ENCODE measurements at places on chromosomes 7 and 10.

GRCh38 chr10:117594722-117595121 is 52.2 kb downstream of the EMX2 start:
- no peak for DNase-seq

DNA sequence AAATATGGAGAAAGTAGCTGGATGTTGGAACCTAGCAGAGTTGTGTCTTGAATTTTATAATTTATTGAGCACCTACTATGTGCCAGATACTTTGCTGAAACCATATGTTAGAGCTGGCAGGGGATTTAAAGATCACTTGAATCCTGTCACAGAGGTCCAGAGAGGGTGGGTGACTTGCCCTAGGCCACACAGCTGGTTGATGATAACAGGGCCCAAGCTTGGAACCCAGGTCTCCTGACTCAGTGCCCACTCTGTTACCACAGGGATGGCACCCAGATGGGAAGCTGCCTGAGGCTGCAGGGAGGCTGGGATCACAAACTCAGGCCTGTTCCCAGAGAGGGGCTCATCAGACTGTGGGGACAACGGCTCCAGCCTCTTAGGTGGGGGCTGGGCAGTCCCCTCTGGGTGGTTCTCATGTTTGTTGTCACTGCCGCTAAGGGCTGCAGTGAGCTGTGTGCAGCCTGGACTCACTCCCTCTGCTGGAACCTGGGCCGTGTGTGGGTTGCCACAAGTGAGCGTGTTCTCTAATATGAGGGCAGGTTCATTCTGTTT is 18.6 kb downstream of the GOLGA7B start:
- DNase-seq, result no peak

- DNase-seq, result no peak
These were observed 34.4 kb downstream of the UBTD1 start for GRCh38 chr10:97532935-97533671.

GRCh38 chr7:77416621-77417371 is 647 bp upstream of the GSAP start:
- DNase-seq, result no peak

DNA sequence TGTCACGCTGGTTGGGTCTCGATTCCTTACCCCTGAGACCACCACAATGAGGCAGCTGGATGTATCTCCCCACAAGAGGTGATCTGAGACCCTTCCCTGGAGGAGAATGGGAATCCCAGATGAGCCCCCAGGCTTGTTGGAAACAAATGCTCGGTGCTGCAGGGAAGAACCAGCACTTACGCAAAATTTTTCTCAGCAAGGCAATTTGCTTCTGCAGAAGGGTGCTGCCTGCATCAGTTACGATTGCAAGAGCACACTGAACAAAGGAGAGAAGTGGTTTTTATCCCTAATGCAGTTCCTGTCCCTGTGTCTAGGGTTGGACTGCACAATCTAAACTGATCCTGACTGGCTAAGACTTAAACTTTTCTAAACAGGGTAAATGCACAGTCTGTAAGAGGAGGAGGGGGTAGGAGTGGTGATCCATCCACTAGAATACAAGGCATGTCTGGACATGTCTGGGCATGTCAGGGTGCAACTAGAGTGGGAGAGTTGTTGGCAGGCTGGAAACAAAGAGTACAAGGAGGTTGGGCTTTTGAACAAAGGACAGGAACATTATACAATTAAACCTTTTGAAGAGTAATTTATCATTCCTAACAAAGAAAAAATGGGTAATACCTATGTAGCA is 114.9 kb upstream of the FAM3C start:
- DNase-seq, result no peak

GRCh38 chr10:37947526-37947925 is 28.9 kb downstream of the ZNF25 start:
- DNase-seq, result no peak

- no peak for DNase-seq
These were observed 222.3 kb upstream of the MKLN1 start for GRCh38 chr7:131105294-131105798.

GRCh38 chr7:216360-217300 is 24.3 kb downstream of the FAM20C start:
- DNase-seq, result no peak

DNA sequence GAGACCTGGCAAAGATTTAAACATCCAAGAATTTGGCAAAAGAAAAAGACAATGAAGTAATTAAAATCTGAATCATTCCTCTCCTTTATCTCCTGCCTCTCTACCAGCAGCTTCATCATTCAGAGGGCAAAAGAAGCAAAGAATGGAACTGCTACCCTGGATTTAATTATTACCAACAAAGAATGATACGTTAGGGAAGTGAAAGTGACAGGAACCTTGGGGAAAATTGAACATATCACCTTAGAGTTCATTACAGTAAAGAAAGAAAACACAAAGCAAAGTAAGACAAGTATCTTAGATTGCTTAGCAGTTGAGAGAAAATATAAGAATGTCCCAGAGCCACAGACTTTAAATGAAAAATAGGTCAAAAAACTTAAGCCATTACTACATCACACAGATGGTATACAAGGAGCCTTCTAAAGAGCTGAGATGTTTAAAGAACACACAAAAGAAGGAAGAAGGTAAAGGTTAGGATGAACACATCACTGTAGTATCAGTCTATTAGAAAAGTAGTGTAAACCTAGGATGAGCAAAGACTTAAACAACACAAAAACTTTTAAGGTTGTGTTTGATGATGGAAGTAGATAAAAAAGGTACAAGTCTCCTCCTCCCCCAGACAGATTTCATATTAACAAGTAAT is 17.5 kb downstream of the CTNNA3 start:
- no peak for DNase-seq

DNA sequence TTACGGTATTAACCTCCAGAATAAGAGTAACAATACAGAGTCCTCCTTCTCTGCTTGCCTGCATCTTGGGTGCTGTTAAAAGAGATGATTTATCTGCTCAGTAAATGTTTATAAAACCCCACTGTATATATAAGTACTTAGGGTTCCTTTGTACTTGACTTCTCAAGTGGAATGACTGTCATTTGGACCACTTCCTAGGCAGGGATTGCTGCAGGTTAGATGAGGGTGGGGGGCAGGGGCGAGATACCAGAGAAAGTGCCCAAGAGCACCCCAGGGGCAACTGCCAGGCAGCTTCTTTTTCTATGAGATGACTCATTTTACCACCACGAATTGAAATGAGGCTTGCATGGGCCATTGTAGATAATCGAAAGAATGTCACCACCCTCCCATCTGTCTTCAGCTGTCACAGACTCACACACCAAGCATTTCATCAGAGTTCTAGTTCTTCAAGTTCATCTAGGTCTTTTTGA is 421.9 kb upstream of the GALNT17 start:
- no peak for DNase-seq

GRCh38 chr7:45646996-45647825 is 73.0 kb downstream of the ADCY1 start:
- DNase-seq, result no peak

DNA sequence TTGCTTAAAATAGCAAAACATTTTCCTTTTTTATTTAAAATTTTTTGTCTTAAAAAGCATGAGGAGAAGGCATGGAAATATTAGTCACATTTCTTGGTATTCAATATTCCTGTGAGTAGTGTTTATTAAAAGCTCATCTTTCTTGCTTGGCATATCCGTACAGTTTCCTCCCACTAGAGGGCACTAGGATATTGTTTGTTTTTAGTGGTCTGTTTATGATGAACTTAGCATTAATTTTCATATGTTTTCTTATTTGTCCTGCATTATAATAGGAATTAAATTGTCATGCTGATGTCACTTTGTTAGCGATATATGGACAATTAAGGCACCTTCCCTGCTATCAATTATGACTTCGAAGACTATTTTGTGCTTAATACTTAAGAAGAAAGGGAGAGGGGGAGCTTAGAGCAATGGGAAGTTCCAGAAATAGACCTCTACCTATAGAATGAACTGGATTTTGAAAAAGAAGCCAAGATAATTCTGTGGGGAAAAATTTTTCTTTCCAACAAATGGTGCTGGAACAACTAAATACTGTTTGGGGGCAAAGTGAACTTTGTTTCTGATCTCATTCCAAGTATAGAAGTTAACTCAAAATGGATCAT is 91.0 kb upstream of the STRIP2 start:
- no peak for DNase-seq

- no peak for DNase-seq
These were observed 122.7 kb downstream of the PRKAG2 start for GRCh38 chr7:151754142-151754590.

- no peak for DNase-seq
These were observed 47.3 kb upstream of the ZMIZ1 start for GRCh38 chr10:79021331-79021907.

- no peak for DNase-seq
These were observed 97.5 kb downstream of the PFKFB3 start for GRCh38 chr10:6300106-6300783.

DNA sequence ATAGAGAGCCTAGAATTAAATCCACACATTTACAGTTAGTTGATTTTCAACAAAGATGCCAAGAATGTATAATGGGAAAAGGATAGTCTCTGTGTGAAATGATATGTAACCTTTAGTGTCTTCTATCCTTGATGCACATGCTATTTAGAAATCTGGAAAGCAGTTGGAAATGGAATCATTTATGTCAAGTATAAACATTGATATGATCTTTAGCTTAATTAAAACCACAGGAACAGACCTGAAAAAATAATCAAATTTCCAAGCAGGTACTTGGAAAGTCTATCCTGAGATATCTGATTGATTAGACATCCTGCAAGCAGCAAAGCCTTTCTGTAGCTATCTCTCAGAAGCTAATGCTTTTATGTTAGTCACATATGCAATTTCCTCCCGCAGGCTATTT is 24.4 kb upstream of the SRI start:
- no peak for DNase-seq

DNA sequence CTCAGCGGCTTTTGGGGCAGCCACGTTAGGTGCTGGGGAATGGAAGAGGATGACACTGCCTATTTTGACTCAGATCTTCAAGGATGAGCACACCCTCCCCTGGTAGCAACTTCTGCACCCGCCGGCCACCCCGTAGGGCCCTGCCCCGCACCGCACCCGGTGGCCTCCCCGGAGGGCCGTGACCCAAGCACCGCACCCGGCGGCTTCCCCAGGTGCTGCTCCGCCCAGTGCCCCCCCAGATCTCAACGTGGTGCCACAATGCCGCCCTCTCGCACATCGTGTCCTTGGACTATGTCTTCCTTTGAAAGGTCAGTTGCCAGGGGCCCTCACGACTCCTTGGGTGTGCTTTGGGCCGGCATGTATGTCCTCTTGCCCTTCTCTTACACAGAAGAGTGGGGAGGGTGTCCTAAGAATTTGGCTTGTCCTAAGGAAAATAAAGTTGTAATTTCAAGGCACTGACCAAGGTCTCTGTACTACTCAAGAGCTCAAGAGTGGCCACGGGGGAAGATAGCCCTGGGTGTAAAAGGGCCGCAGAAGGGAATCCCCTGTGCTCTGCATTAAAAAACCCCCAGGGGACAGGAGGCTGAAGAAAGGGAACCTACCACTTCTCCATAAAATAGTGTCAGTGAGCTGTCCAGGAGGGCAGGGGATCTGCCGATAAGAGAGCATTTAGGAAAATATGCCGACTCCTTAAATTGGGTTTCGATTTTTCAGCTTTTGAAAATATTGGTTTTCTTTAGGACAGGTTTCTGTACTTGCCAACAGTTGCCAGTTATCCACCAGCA is 1.6 kb upstream of the LANCL2 start:
- DNase-seq, result no peak

GRCh38 chr7:123151443-123151842 is 48.3 kb downstream of the SLC13A1 start:
- no peak for DNase-seq

- DNase-seq, result peak; percentile 13
These were observed 14.0 kb downstream of the LRGUK start for GRCh38 chr7:134140889-134141867.

DNA sequence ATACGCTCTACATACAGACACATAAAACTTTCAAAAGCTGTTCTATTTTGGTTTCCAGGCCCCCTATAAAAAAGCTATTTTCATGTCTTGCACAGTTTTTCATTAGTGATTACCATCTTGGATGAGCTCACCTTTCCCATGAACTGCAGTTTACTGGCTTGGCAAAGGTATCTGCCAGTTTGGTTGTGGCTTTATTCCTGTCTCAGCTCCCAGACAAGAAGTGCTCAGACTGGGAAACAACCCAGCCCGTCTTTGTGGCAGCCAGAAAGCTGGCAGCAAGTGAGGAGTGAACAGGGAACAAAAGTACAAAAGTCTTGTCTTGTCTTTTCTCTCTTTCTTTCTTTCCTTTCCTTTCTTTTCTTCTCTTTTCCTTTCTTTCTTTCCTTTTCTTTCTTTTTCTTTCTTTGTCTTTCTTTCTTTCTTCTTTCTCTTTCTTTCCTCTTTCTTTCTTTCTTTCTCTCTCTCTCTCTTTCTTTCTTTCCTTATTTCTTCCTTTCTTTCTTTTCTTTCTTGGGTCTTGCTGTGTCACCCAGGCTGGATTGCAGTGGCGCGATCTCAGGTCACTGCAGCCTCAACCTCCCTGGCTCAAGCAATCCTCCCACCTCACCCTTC is 138.8 kb downstream of the CFAP58 start:
- no peak for DNase-seq

GRCh38 chr7:28623863-28624262 is 211.5 kb downstream of the CREB5 start:
- no peak for DNase-seq

DNA sequence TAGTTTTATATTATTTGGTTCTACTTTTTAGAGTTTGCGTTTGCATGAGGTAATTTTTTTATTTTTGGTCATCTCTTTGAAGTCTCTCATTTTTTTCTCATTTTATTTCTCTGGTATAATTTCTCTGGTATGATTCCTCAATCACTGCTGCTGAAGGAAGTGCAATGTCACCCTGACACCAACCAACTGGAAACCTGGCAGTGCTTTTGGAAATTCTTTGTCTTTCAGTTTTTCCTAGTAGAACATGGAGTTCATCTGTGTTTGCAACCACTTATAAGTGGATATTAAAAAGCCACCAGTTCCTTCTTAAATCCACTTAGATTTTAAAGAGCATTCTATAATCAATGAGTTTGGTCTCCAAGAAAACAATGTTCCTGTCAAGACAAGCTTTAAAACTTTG is 291.8 kb downstream of the PRKG1 start:
- DNase-seq, result no peak

- no peak for DNase-seq
These were observed 12.4 kb upstream of the ZNF777 start for GRCh38 chr7:149473251-149473650.

- no peak for DNase-seq
These were observed 29.5 kb upstream of the ELFN1 start for GRCh38 chr7:1640376-1641172.

DNA sequence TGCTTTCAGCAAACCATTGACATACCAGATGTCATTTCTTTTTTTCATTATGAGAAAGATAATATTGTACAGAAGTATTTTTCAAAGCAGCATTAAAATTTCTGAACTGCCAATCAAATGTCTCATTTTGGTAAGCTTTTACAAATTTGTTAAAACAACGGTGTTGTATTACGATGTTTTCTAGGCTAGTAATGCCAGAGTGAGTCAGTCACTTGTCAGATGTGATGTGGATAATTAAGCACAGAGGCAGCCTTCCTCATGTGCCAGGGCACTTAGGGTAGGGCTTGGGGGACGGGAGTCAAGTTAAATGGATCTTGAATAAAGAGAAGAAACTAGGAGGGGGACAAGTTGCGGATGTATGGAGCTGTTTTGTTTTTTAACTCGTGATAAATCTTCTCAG is 10.1 kb downstream of the PSTK start:
- DNase-seq, result no peak

All from activated naive CD4-positive, alpha-beta T cell (primary cell).